Caudate nucleus (tissue), 63 donors: ENCODE measurements at places on chromosomes 1 and 21.
A peak's percentile ranks its signal among the peaks of the same experiment; 100 is the strongest.

- no peak for DNase-seq
Observed at GRCh38 chr1:169078163-169078883, 28.2 kb upstream of the ATP1B1 start.

GRCh38 chr1:117364240-117364639 is 3.0 kb upstream of the MAN1A2 start:
- no peak for DNase-seq

- peak; percentile 53 for DNase-seq
Observed at GRCh38 chr1:202315576-202316168, 26.1 kb downstream of the UBE2T start.

- DNase-seq: no peak
Observed at GRCh38 chr1:17405898-17406759, 33.3 kb downstream of the RCC2 start.
